Mammary epithelial cell (primary cell): ENCODE measurements at places on chromosomes 1 and 21. TPM values are rescaled to one million over a fixed set of nuclear protein-coding genes. Genes with fewer than 3 reads are reported as not detected.

The CD101 gene
- total RNA-seq = 0.50 TPM

DNA sequence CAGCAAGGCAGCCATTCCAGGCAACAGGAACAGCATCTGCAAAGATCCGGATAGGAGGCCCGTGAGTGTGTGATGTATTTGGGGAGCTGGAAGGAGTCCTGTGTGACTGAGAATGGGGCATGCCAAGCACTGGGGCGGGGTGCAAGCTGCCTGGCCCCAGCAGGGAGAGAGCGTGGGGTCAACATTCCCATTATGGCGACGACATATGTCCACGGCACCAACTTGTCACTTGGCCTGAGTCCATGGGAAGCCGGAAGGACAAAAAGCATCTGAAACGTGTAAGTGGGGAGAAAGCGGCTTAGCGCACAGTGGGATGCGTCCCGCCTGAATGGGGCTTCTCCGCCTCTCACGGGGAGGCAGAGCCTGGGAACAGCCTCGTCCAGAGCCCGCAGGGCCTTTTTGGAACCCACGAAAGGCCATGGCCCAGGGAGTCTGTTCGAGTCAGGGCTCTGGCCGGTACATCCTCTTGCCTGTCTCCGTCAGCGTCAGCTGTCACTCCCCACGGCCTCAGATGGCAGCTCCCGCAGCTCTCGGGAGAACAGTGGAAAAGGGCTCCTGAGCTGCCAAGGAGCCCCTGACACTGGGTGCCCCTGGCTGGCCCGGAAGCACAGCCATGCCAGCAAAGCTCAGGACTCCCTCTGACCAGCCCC is 12.4 kb downstream of the EPHB2 start:
- no peak for DNase-seq

- no peak for DNase-seq
Measured at GRCh38 chr1:36752891-36753361, 270.2 kb upstream of the CSF3R start.

The AMY1B gene
- not detected for total RNA-seq

DNA sequence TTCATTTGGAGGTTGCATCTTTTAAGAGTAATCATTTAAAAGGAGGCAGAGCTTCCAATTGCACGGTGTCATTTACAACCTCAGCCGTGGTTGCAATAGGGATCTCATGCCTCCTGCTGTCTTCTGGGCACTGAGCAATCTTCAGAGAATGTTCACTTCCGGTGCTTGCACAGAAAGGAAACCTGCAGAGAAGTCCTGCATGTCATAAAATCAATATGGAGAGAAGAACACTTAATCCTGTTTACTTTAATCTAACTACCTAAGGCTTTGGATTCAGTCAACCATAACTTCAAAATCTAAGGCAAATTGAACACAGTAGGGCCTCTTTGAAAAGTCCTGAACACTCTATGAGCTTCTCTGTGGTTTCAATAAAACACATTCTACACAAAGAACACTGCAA is 11.3 kb upstream of the MAP10 start:
- peak; percentile 47 for DNase-seq

The EPHA2 gene
- total RNA-seq = 181 and 250 TPM in 2 replicates

- DNase-seq = no peak
Measured at GRCh38 chr1:222099746-222100145, 357.9 kb upstream of the DUSP10 start.

The IVL gene
- total RNA-seq = 0.50 TPM

DNA sequence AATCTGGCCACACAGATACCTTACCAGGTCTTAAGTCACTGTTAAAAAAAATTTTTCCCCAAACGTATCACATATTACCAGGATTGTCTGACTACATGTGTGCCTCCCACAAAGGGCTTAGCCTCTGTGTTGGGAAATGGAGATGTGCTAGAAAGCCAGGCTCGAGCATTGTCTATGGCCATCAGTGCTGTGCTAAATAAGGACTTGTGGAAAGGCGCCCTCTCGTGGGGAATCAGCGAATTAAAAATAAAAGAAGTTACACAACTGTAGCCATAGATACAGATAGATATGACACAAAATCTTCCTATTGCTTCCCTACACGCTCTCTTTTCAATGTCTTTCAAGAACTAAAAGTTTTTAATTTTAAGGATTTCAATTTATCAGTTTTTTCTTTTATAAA is 47.5 kb upstream of the CRNN start:
- peak; percentile 58 for DNase-seq

DNA sequence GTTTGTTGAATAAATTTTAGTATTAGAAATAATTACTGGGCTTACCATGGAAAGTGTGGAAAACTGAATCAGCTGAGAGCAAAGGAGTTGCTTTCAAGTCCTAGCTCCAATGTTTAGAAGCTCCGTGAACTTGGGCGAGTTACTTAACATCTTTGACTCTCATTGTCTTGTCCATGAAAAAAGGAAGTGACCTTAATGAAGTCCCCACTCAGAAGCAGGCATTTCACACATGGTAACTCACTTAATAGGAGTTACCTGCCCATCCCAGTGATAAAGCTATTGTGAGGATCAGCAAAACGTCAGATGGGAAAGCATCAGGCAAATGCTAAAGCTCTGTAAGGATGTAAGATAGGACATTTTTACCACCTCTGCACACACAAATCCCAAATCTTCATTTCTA is 34.0 kb upstream of the GADD45A start:
- DNase-seq = no peak

The PBX1 gene
- 14.8 TPM for total RNA-seq

The AP4B1 gene
- total RNA-seq = 15.7 and 21.4 TPM in 2 replicates

- peak; percentile 9 for DNase-seq
Measured at GRCh38 chr1:71780681-71781080, 501.7 kb downstream of the NEGR1 start.

DNA sequence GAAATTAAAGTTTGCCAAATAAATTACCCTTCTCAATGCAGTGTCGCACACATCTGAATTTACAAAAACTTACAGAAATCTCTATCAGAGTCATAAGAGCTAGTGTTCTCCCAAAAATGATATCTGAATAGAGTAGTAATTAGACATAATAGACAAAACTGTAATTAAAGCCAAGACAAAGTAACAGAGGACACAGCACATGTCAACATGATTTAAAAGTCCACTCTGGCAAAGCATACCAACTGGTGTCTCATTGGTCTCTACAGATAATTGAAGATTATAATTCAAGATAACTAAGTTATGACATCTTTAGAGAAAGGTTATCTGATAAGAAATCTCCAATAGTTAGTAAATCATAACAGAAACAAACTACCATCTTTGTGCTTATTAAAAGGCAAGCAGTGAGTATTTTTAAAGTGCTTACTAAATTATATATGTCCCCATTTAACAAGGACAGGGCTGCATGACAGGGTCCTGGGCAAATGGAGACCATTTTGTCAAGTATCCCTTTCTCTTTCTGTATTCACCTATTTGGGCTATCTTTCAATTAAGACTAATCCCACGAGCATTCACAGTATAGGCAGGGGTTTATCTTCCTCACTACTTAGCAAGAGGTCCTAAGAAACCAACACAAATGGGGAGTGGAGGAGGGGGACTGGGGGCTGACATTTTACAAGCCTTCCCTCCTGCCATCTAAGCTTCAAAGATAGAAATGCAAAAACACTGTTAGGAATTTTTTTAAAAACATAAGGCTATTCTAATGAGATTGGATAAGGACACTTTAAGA is 26.0 kb downstream of the PTP4A2 start:
- no peak for DNase-seq

DNA sequence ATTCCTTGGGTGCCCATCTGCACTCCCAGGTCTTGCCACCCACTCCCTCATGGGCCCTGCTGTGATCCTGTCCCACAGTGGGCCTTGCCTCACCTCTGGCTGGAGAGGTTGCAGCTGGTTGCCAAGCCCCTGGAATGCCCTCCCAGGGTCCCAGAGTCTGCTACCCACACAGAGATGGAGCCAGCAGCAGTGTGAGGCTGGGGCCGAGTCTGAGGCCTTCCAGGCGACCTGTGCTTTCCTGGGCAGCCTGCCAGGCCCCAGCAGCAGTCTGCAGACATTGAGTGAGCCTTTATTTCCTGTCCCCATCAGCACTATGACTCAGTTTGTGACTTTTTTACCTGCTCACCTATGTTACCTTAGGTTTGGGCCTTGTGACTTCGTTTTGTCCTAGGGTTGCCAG is 25.0 kb upstream of the TSPAN2 start:
- peak; percentile 19 for DNase-seq

DNA sequence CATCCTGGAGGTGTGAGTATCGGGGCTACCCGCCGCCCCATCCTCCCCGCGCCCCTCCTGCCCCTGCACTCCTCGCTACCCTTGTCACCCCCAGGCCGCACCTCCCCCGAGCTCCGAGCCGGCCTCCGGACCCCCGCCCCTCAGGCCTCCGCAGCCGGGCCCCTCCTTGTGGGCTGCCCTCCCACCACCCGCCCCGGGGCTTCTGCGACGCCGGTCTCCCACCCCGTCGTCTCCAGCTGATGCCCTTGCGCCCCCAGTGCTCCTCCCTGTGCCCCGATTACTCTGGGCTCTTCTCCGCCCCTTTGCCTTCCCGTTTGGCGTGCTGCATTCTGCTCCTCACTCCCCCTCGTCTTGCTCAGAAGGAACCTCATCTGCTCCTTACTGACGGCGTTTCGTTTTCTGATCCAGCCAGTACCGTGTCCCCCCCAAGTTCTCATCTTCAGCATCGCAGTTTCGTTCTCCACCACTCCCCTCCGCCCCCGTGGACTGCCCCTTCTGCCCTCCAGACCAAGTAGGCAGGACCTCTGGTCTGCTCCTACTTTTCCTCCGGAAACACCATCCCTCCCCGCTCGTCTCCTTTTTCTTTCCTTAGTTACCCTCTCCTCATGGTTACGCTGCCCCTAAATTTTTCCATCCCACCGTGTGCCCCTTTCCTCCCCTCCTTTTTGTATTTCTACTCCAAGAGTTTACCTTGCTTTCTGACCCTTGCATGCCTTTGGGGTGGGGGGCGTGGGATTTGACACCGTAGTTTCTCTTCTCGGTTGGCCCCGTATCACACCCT is 841 bp downstream of the SNX27 start:
- DNase-seq = peak; percentile 25

DNA sequence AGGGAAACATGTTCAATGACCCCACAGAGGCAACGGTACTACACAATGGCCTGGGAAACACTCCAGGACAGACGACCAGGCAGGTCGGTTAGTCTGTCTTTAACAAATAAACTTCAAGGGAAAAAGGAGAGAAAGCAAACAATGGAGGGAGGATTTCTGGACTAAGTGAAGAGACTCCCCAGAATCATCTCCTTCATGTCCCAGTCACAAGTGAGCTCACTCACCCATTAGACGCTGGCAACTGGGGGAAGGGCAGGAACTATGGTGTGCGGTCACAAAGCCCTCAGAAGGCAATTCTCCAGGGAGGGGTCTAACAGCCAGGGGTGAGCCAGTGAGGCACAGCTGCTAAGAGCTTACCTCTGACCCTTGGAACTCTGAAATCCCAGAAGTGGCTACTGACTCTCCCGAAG is 55.7 kb upstream of the NADK start:
- no peak for DNase-seq

- no peak for DNase-seq
Measured at GRCh38 chr1:216742625-216743024, 19.4 kb upstream of the ESRRG start.

- no peak for DNase-seq
Measured at GRCh38 chr21:32186804-32187203, 92.0 kb downstream of the MIS18A start.

The OR2T35 gene
- total RNA-seq = not detected

The PTAFR gene
- 5.6 and 10.9 TPM in 2 replicates for total RNA-seq

The PLA2G2D gene
- total RNA-seq = not detected in 2 replicates

The LRRC71 gene
- not detected for total RNA-seq
